Activated T-cell treated with anti-CD3 and anti-CD28 coated beads for 48 hours (primary cell): ENCODE measurements at places on chromosomes 4 and X.

GRCh38 chrX:131675596-131676194, 131.8 kb downstream of the OR13H1 start:
- DNase-seq, result no peak

GRCh38 chr4:73311428-73311827, 52.8 kb upstream of the ANKRD17 start:
- no peak for DNase-seq

DNA sequence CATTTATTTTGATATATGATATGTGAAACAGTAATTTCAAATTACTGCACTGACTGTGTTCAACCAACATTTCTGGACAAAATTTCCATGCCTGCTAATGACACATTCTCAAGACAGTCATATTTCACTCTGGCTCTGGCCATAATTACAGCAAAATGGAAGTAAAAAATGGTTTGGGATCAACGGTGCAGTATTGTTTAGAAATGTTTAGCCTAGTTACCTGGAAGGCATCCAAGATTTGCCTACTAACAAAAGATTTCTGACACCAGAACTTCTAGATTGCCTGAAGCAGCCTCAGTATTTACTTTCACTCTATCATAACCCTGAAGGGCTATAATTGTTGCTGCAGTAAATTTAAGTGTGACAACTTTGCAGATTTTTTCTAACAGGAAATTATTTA, 416.3 kb downstream of the PCDH10 start:
- no peak for DNase-seq

GRCh38 chr4:6105311-6105911, 87.2 kb upstream of the C4orf50 start:
- DNase-seq, result no peak

GRCh38 chr4:41465146-41465761, 72.7 kb upstream of the LIMCH1 start:
- no peak for DNase-seq

DNA sequence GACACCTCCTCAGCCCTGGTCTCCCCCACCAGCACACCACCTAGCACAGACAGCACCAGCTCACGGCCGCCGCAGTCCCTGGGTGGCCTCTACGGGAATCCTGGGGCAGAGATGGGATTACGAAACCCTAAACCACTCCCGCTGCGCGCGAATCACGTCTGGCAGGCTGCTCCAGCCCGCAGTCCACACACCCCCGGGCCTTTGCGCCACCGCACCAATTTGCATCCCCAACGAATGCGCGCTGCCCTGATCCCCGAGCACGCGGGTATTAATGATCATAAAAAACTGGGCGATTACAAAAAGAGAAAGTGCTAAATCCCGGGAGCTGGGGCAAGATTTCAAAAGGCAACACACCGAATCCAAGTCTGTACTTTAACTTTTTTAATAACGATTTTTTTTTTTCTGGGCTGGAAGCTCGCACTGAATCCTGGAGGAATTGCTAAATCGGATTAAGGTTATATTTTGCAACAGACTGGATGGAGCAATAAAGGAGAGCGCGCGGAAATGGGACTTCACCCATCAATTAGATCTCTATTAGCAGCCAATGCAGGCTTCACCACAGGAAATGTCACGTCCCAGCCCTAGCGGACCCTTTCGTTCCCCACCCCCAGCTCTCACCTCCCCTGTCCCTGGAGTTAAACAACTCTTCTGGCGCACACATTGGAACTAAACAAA, 69.8 kb upstream of the TMEM33 start:
- no peak for DNase-seq

GRCh38 chrX:72262077-72262476, 15.0 kb downstream of the RPS4X start:
- no peak for DNase-seq
